ENCODE measurements at places on chromosomes 3 and 15.

DNA sequence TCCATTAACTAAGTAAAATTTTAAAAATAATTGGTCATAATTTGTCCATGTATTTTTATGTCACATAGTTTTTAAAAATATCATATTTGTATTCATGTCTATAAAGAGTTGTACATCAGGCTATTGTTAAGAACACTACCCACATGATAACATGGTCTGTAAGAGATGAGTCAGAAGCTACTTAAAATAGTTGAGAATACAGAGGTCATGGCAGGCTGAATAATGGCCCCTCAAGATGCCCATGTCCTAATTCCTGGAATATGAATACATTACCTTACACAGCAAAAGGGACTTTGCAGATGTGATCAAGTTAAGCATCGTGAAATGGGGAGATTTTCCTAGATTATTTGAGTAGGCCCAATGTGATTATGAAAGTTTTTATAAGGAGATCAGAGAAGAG lies 782.9 kb upstream of the GOLIM4 start:
- DNase-seq, result no peak

- DNase-seq, result peak; percentile 52
These were observed 233.6 kb upstream of the CTDSPL start for GRCh38 chr3:37627951-37628620.

- peak; percentile 33 for DNase-seq
These were observed 77.4 kb downstream of the RBPMS2 start for GRCh38 chr15:64697911-64698369.

GRCh38 chr3:134029734-134030378 lies at the start of gene SLCO2A1:
Gene SLCO2A1 (minus strand): TSS chr3:134029925. CDS start chr3:134029802, 123 bp downstream.
- DNase-seq, result no peak

DNA sequence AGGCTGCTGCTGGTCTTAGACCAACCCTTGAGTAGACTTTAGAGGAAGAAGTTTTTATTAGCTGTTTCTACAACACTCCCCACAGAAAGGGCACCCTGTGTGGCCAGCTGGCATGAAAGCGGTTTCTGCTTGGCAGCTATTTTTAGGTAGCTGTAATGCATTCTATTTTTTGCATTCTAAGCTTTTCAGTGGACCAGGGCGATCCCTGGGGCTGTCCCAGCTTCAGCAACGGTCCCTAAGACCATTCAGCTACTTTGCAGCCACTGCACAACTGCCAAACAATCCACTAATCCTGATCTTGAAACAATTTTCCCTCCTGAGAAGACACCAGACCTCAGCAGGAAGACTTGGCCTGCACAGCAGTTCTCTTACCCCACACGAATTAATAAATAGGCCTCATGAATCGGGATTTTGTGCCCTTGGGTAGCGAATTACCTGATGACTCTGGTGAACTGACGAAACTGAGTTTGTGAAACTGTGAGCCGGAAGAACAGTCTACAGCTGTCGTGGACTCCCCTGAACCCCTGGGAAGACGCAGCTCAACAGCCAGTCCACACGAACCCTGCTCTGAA lies 14.6 kb upstream of the TFRC start:
- peak; percentile 78 for DNase-seq

DNA sequence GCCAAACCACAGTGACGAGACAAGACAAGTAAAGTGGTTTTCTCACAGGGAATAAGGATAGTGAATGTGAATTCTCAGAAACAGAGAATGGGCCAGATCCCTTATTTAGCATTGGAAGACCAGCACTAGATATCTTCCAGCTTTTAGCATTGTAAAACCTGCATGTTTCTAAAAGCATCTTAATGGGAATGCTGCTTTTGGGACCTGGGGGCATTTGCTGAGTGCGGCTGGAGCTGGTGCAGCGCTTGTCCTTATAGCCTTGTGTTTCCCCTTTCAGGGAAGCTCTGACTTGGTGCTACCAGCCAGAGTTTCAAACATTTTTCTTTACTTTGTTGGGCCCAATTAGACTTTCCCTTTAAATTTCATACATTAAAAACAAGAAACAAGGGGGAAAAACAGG lies 52.9 kb downstream of the CLSTN2 start:
- no peak for DNase-seq

DNA sequence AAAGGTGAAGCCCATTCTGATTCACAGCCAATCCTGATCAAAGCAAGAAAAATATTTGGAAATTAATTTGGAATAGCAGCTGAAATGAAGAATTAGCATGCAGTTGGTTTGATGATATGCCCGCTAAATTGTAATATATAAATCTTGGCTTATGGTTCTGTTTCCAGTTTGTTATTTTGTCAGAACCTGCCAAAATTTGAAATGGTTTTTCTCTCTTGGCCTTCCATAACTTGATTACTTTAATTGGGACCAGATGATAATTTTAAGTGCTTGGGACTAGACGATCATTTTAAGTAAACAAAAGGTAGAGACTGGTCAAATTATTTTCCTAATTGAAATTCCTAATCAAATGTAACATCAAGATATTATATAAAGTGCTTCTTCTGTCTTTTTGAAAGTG lies 842.4 kb downstream of the TBL1XR1 start:
- no peak for DNase-seq

DNA sequence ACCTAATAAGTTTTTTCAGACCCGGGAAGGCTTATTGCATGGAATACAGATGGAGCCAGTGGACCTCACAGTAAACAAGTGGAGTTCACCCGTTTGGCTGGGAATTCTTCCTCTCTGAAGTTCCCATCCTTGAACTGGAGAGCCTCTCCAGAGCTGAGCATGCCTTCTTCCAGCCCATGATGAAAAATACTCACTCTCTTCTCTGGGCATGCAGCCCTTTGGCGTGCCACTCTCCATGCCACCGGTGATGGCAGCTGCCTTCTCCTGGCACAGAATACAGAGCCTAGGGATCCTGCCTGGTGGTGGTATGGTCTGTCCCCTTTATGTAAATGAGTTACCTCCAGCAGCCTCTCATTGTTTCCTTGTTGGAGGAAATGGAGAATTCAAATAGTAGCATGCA lies 150.8 kb downstream of the LEKR1 start:
- no peak for DNase-seq

Data from stimulated activated naive B cell treated with anti-CD40 and anti-IgM and Interleukin-4, amounts not matched to agents 10 μg/mL and 1 μg/mL and 100 μg/mL, for 72 hours (primary cell).